ENCODE measurements at places on chromosomes 2 and 18. TPM values are rescaled to one million over a fixed set of nuclear protein-coding genes. Genes with fewer than 3 reads are reported as not detected.

DNA sequence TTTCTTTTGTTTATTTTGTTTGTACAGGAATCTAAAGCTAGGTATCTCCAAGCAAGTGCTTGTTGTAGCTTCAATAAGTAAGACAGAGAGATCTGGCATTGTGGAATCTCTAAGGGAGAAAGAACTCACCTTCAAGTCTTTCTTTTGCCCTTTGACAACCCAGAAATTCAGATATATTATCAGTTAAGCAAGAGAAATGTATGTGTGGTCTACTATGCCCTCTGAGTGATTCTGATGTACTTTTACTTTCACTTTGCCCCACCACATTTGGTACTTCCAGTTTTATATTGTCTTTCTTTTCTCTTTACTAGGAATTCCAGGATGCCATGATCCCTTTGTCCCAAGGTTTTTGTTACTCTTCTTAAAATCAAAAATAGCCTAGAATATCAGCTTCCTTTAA lies 259.6 kb upstream of the PIK3C3 start:
- DNase-seq = no peak

GRCh38 chr2:857081-857480 lies 93.6 kb upstream of the SNTG2 start:
- DNase-seq = no peak

- DNase-seq = no peak
Observed at GRCh38 chr2:157185476-157186227, 71.9 kb upstream of the GALNT5 start.

DNA sequence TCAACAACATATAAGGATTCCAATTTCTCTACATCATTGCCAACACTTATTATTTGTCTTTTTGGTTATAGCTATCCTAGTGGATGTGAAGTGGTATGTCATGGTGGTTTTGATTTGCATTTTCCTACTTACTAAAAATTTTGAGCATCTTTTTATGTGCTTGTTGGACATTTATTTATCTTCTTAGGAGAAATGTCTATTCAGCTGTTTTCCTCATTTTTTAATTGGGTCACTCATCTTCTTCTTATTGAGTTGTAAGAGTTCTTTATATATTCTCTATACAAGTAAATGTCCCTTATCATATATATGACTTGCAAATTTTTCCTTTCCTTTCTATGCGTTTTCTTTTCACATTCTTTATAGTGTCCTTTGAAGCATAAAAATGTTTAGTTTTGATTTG lies 4.7 kb upstream of the CCL20 start:
- DNase-seq = no peak

- DNase-seq = no peak
Observed at GRCh38 chr2:12032975-12033374, 286.5 kb downstream of the LPIN1 start.

DNA sequence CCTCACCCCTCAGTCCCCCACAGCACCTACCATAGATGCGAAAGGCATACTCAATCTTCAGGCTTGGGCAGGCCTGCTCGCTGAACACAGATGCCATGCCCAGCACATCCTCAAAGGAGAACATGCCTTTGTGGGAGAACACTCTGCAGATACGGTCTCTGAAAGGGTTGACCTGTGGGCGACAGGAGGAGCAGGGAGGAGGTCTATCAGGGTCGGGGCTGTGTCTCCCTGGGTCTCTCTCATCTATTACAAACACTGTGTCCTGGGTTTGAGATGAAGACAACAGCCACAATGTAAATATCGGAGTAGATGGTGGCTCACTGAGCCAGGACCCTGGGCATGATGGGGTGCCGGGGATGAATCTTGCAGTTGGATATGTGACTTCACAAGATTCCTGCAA lies 46.0 kb downstream of the CIB4 start:
- DNase-seq = no peak

DNA sequence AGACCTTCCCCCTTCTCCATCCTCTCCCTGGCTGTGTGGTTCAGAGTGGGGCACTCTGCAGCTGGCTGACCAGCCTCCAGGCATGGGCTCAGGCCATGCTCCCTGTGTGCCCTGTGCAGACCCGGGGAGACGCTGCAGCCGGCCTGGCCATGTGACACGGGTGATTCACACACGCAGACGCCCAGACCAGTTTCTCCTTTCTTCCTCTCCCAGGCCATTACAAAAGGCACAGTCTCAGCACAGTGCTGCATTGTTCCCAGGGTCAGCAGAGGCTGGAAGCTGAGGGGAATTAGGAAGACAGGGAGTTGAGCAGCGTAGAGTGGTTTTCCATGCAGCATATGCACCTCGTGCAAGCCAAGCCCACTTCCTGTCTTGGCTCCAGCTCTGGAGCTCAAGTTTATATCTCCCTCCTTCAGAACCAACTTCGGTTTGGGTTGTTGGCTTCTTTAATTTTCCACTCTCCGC lies 288.5 kb downstream of the TNS1 start:
- no peak for DNase-seq

LIPT1 gene
- total RNA-seq = 5.6 TPM

Measured in esophagus muscularis mucosa (tissue), 4 donors.